Activated T-helper 2 cell treated with anti-CD3 and anti-CD28 coated beads, Interferon-gamma antibody, Interleukin-2, Interleukin-4, amounts not matched to agents 10 μg/mL and 5 μg/mL and 100 μg/mL, durations not matched to agents 14 hours and 24 hours and 36 hours (primary cell): ENCODE measurements at places on chromosomes 1 and 21. TPM values are rescaled to one million over a fixed set of nuclear protein-coding genes. Genes with fewer than 3 reads are reported as not detected.

DNA sequence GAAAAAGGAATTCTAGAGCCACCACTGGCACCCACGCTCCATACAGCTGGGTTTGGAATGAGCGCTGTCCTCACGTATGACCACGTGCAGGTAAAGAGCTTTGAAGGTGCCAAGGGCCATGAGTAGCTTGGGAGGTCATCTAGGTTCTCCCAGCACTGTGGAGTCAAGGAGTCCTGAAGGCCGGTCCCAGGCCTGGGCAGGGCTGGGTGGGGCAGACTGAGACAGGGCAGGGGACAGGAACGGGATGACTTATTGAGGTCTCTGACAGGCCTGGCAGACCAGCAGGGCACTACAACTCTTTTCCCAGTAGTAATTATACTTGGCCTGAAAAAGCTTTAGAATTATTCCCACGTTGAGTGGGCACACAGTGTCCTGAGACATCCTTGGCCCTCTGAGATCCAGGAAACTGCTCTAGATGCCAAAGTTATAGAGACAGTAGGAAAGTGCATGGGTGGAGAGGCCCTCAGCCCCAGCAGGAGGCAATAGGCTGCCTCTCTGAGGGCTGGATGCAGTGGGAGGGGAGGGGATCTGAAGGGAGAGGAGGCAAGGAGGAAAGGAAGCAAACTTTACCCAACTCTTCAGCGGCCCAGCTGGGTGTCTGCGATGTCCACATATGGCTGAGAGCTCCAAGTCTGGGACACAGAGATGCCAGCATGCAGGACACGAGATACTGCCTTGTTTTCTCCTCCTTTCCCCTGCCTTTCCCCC, 1.8 kb upstream of the CDA start:
- H3K27ac ChIP-seq: no peak overlapping the region
- no peaks in the 10 kb centered on the region for H3K36me3 ChIP-seq
- peaks cover 9% of the 10 kb centered on the region for H3K4me1 ChIP-seq
- H3K27me3 ChIP-seq: peaks cover 32% of the 10 kb centered on the region

The ANGPTL1 gene
- not detected in 2 replicates for total RNA-seq

GRCh38 chr1:17183388-17184160, 21.4 kb upstream of the PADI1 start:
- H3K4me3 ChIP-seq: no peak overlapping the region
- H3K27me3 ChIP-seq: peaks cover 11% of the 10 kb centered on the region
- DNase-seq: no peak
- peaks cover 17% of the 10 kb centered on the region for H3K4me1 ChIP-seq
- H3K27ac ChIP-seq: no peak overlapping the region

DNA sequence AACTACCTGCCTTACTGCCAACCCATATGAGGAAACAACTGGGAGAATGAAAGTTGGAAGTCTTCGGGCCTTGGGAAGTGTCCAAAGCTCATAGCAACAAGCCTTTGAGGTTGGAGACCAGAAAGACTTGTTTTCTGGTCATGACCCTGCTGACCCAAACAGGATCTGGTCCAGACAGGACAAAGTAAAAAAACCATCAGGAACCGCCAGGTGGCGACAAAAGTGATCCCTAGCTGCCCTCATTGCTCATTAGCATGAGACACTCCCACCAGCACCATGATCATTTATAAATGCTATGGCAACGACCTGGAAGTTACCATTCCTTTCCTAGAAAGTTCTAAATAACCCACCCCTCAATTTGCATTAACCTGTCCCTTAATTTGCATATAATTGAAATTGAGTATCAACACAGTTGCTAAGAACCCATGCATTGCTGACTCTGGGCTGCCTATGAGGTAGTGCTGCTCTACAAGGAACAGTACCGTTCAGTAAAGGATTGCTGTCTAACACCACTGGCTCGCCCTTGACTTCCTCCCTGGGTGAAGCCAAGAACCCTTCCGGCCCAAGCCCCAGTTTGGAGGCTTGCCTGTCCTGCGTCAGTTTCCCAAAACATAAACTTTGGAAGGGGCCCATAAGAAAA, 89.0 kb downstream of the URB2 start:
- no peak overlapping the region for H3K27ac ChIP-seq
- no peaks in the 10 kb centered on the region for H3K4me1 ChIP-seq

The MROH9 gene
- total RNA-seq: not detected in 2 replicates

The LCE2A gene
- not detected in 2 replicates for total RNA-seq

DNA sequence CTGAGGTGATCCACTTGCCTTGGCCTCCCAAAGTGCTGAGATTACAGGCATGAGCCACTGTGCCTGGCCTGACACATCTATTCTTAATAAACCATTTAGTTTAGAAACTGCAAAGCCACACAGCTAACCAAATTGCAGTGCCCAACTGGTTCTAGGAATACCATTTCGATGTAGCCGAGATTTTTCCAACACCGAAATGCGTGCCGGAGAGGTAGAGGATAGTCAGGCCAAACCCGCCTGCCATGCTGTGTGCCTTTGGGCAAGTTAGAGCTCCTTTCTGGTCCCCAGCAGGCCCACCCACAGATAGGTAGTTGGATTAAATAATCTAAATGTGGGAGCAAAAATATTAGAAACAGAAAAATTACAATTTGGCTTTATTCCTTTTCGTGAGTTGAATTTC, 254.4 kb downstream of the FOXD2 start:
- no peaks in the 10 kb centered on the region for H3K4me1 ChIP-seq
- no peaks in the 10 kb centered on the region for H3K27me3 ChIP-seq
- no peaks in the 10 kb centered on the region for H3K36me3 ChIP-seq

The OR10J1 gene
- total RNA-seq: not detected in 2 replicates

- no peak overlapping the region for H3K27ac ChIP-seq
- peaks cover 26% of the 10 kb centered on the region for H3K27me3 ChIP-seq
- peaks cover 3% of the 10 kb centered on the region for H3K36me3 ChIP-seq
These were observed 55.8 kb downstream of the VANGL1 start for GRCh38 chr1:115697619-115698018.

DNA sequence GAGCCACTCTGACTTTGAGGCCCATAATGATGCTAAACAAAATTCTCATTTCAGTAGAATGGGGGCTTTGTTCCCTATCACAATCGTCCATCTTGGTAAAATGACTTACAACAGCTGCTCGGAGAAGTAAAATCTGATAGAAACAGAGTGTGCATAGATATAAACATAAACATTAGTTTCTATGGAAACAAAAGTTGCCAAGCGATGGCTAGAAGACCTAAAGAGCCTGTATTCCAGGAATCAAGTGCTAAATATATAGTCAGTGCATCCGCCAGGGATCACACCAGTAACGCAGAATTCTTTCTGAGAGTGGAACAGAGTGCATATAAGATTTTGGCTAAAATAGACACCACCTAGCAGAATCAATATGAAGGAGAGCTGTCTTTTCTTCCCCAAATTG, 91.2 kb upstream of the KAZN start:
- H3K27me3 ChIP-seq: no peaks in the 10 kb centered on the region
- H3K27ac ChIP-seq: no peak overlapping the region
- H3K4me1 ChIP-seq: no peaks in the 10 kb centered on the region
- DNase-seq: no peak
- no peak overlapping the region for H3K4me3 ChIP-seq

- H3K4me1 ChIP-seq: no peaks in the 10 kb centered on the region
- H3K4me3 ChIP-seq: no peak overlapping the region
- DNase-seq: no peak
- H3K36me3 ChIP-seq: peaks cover 9% of the 10 kb centered on the region
- no peak overlapping the region for H3K27ac ChIP-seq
- H3K27me3 ChIP-seq: no peaks in the 10 kb centered on the region
These were observed 36.9 kb downstream of the CDC42BPA start for GRCh38 chr1:227281371-227281770.

The LCE1D gene
- not detected in 2 replicates for total RNA-seq

The LIPI gene
- total RNA-seq: not detected in 2 replicates

DNA sequence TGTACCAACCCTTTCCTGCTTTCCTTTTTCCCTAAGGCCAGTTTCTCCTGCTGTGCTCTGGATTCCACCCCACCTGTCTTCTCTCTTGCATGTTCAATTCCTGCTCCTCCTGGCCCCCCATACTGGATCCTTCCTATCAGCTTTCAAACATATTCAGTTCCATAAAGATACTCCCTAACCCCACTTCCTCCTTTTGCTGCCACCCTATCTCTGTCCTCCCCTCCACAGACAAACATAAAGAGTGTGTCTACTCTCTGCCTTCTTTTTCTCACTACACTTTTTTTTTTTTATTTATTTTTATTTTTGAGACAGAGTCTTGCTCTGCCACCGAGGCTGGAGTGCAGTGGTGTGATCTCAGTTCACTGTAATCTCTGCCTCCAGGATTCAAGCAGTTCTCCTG, 16.9 kb upstream of the RPF1 start:
- DNase-seq: no peak
- H3K27me3 ChIP-seq: peaks cover 34% of the 10 kb centered on the region
- no peak overlapping the region for H3K27ac ChIP-seq
- no peaks in the 10 kb centered on the region for H3K36me3 ChIP-seq
- no peak overlapping the region for H3K4me3 ChIP-seq

GRCh38 chr1:2000432-2000831, 3.2 kb downstream of the CFAP74 start:
- H3K27ac ChIP-seq: no peak overlapping the region
- no peak overlapping the region for H3K4me3 ChIP-seq
- DNase-seq: no peak
- peaks cover 7% of the 10 kb centered on the region for H3K4me1 ChIP-seq
- no peaks in the 10 kb centered on the region for H3K36me3 ChIP-seq
- peaks cover 35% of the 10 kb centered on the region for H3K27me3 ChIP-seq

The SFN gene
- total RNA-seq: 0.32 and 0.62 TPM in 2 replicates

The FNBP1L gene
- 0.32 and 0.37 TPM in 2 replicates for total RNA-seq

The ESPN gene
- 0.87 and 1.0 TPM in 2 replicates for total RNA-seq

The SERBP1 gene
- 484 and 491 TPM in 2 replicates for total RNA-seq

DNA sequence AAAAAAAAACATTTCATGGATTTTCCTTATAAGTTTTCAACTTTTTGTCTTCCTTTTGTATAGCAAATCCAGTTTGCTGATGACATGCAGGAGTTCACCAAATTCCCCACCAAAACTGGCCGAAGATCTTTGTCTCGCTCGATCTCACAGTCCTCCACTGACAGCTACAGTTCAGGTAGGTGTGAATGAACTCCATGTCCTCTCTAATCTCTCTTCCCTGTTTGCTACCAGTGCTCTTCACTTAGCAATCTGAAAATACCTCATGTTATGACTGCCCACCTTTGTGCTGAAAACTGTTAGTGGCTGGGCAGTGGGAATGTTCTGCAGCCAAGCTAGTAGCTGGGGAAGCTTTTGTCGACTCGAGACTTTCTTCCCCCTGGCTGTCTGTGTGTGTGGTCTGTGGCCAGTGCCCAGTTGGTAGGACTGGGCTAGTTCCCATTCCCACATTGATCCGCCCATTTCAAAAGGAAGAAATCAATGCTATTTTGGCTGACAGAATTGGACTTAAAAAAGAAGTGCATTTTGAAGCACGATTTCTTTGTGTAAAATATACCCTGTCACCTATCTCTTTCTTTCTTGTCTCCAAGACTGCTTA, 24.5 kb downstream of the AHCYL1 start:
- H3K4me1 ChIP-seq: peaks cover 13% of the 10 kb centered on the region
- H3K27me3 ChIP-seq: no peaks in the 10 kb centered on the region
- H3K27ac ChIP-seq: no peak overlapping the region
- no peak overlapping the region for H3K4me3 ChIP-seq
- H3K36me3 ChIP-seq: peaks cover 47% of the 10 kb centered on the region

DNA sequence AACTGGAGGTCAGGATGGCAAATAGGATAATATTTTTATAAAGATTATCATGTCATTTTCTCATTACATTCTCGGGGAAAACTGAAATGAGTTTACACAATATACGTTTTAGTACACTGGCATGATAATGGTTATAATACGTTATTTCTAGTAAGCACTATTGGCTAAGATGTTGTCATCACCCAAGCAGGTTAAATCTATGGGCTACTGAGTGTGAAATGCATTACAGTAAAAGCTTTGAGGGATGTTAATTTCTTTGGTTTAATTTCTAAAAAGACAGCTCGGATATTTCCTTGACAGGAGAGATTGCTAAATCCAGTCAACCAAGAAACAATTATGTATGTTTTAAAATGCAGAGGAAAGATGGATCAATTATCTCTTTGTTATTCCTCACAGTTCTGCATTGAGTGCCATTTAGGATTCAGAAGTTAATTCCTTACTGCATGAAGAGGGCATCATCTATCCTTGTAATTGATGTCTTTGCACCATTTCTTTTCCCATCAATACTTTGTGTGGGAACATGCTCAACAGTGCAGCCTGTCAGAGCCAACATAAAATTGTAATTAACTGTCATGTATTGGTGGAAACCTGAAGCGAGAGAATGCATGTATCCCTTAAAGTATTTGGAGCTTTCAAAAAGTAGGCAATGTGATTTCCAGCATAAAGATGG, 222.4 kb upstream of the ZP4 start:
- H3K36me3 ChIP-seq: no peaks in the 10 kb centered on the region
- no peak for DNase-seq
- H3K4me3 ChIP-seq: no peak overlapping the region

DNA sequence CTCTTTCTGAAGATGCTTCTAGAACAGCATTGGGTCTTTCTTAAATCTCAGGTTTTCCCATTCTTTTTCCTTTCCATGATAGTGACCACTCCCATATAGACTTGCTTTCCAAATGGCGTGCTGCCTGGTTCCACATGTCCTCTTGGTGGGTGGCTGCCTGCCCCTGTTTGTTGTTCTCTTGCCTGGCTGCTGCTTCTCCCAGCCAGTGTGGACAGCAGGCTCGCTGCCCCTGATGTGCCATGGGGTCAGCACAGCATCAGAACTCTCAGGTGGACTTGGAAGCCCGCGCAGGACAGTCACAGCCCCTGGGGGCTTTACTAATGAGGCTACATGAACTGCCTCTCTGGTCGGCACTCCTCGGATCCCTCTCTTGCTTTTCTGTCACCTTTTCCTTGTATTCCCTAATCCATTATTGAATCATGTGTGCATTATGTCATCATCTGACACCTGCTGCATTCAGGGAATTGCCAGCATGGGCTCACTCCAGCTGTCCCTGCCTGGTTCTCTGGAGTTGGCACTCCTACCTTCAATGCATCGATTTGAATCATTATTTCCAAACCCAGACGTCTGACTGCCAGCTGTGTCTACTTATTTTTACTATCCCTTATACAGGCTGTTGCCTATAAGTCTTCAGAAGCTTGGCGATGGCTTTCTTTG, 100.5 kb upstream of the COA6 start:
- peaks cover 28% of the 10 kb centered on the region for H3K4me1 ChIP-seq
- no peak overlapping the region for H3K4me3 ChIP-seq
- peaks cover 5% of the 10 kb centered on the region for H3K36me3 ChIP-seq
- DNase-seq: no peak

DNA sequence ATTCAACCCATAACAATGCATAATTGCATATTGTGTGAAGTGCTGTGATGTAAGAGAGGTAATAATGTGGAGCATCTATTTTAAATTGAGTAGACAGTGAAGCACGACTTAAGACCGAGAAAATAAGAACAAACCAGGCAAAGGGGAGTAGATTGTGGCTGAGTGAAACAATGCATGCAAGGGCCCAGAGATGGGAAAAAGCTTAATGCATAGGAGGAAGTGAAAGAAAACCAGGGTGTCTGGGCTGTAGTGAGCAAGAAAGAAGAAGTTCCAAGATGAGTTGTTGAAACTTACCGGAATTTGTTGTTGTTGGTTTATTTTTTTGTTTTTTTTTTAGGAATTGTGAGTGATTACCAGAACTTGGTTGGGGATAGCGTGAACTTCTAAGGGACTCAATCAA, 104.7 kb downstream of the SNX7 start:
- H3K4me3 ChIP-seq: no peak overlapping the region
- H3K4me1 ChIP-seq: peaks cover 2% of the 10 kb centered on the region
- H3K36me3 ChIP-seq: no peaks in the 10 kb centered on the region
- no peak for DNase-seq

GRCh38 chr1:118143831-118144230, 41.2 kb downstream of the SPAG17 start:
- H3K36me3 ChIP-seq: no peaks in the 10 kb centered on the region
- H3K4me1 ChIP-seq: no peaks in the 10 kb centered on the region
- H3K27ac ChIP-seq: no peak overlapping the region
- H3K4me3 ChIP-seq: no peak overlapping the region

The TRAF3IP3 gene
- total RNA-seq: 386 and 390 TPM in 2 replicates

The RHBDL2 gene
- not detected in 2 replicates for total RNA-seq

The NTMT2 gene
- total RNA-seq: not detected in 2 replicates
